ENCODE measurements at places on chromosomes 6 and 20. TPM values are rescaled to one million over a fixed set of nuclear protein-coding genes. Genes with fewer than 3 reads are reported as not detected.

Gene TPD52L1
- total RNA-seq, result 2.9 TPM

Gene SIRPA
- total RNA-seq, result 10.5 TPM

Gene ANGPT4
- 0.05 TPM for total RNA-seq

DNA sequence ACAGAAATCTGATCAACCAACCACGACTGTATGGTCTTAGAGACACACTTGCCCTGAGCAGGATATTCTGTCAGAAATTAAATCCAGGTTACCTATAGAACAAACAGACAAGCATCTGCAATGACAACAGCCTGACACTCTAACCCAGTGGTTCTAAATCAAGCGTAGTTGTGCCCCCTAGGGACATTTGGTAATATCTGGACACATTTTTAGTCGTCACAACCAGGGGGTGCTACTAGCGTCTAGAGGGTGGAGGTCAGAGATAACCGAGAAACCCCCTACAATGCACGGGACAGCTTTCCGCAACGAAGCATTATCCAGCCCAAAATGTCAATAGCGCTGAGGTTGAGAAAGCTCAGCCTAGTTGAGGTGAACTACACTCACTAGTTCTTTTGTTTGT lies 32.3 kb downstream of the ID4 start:
- DNase-seq, result no peak

Gene SLCO4A1
- total RNA-seq, result 34.8 TPM

Gene BTNL2
- total RNA-seq, result not detected

DNA sequence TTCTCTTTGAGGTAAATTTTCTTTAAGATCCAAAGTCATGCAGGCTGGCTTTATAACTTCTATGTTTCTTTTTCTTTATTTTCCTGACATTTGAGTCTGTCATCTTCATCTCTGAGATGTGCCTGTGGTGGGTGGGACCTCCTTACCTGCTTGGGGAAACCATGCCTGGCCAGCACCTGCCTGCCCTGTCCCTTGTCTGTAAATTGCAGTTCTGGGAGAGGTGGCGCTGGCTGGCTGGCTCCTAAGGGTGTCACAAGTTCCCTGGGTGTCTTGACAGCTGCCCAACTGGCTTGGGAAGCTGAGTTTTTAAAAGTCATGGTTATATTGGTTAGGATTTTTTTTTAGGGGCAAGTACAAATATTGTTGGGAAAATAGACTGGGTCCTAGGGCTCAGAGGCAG lies 36.3 kb downstream of the SCAND1 start:
- DNase-seq, result no peak

DNA sequence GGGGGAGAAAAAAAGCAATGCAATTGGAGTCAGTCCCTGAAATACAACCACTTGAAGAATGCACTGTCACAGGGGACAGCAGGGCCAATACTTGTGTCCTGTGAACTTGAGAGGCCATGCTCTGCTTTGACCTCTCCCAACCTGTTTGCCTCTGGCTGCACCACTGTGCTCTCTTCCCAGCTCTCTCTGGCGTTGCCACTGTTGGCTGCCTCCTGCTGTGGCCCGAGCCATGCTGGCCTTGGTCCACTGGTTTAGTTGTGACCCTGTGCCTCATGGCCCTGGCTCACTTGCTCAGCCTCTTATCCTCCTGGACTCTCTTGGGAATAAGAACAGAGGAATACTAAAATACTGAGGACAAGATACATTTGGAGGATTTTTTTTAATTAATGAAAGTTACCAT lies 14.5 kb upstream of the FBXO30 start:
- DNase-seq, result no peak

DNA sequence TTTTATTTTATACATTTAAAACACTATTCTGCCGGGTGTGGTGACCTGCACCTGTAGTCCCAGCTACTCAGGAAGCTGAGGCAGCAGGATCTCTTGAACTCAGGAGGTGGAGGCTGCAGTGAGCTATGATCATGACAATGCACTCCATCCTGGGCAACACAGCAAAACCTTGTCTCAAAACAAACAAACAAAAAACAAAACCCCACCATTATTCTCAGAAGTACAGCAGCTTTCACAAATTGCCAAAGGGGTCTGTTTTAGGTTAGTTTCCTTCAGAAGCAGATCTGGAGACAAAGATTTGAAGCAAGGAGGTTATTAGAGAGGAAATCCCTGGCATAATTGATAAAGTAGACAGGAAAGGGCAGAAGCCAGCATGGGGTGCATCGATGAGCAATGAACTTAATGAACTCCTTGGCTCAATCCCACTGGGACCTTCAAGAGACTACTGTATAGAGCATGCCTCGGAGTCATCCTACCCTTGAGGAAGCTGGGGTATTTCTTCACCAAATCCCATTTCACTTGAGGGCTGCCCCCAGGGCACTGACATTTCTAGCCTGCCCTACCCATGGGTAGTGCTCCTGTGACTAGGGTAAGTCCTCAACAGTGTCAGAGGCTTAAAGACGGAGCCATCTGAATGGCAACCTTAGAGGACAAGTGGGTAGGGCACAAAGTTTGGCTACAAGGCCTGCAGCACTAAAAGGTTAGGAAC lies 43.2 kb upstream of the DDR1 start:
- DNase-seq, result no peak

DNA sequence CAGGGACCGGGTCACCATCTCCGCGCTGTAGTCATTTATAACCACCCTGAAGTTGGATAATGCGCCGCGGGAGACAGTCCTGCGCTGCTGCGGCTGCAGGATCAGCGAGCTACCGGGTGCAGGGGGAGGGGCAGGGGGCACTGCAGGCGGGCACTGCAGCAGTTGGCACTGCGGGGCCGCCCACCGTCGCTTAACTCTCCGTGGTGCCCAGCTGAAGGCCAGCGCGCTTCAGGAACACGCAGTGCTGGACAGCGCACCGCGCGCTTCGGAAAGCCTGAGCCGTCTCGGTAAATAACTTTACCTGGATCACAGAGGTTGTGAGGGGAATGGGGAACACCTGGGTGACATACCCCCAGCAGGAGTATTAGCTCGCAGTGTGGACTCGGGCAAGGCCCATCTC lies 12.4 kb upstream of the LRFN2 start:
- no peak for DNase-seq
